ENCODE measurements at places on chromosomes 7 and 10.

- no peak for DNase-seq
Observed at GRCh38 chr10:11608159-11609013, 3.1 kb downstream of the USP6NL start.

- DNase-seq, result no peak
Observed at GRCh38 chr10:14409247-14409646, 78.5 kb upstream of the FRMD4A start.

GRCh38 chr10:28326516-28327490, 23.9 kb upstream of the MPP7 start:
- no peak for DNase-seq

DNA sequence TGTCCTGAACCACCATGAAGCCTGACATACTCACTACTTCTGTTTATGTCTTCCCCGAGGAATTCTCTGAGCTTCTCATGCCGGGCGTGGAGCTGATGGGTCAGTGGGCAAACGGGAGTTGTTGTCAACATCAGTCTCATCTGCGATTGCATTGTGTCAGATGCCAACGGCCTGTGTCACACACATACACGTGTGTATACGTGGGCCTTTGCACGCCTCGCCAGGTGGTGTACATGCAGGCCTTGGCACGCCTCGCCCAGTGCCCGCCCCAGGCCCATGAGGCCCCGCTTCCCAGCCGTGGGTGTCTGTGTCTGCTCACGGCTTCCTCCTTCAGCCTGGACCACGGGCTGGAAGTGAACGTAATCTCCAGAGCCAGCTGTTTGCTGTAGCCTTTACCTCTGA, 7.5 kb upstream of the CSGALNACT2 start:
- DNase-seq, result no peak

GRCh38 chr10:105964009-105964408, 1200.5 kb downstream of the SORCS1 start:
- DNase-seq, result no peak

GRCh38 chr10:102639537-102639936, 4.7 kb upstream of the TRIM8 start:
- no peak for DNase-seq

- no peak for DNase-seq
Observed at GRCh38 chr10:111113238-111113960, 36.6 kb downstream of the ADRA2A start.

DNA sequence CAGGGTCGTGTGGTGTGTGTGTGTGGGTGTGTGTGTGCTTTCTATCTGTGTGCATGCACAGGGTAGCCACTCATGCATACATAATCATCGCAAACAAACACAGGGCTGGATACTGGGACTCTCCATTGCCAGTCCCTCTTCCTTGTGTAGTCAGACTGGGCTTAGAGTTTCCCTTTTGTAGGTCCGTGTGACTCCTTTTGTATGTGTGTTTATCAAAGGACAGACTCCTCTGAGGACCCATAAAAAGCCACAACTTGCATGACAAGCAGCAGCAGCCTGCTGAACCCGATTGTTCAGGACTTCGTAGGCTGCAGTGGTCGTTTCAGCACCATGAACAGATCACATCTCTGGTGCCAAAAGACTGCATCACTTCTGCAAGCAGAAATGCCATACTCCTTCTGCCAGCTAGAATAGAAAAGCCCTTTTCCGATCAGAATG, 895 bp downstream of the VSTM2A start:
- DNase-seq, result no peak

DNA sequence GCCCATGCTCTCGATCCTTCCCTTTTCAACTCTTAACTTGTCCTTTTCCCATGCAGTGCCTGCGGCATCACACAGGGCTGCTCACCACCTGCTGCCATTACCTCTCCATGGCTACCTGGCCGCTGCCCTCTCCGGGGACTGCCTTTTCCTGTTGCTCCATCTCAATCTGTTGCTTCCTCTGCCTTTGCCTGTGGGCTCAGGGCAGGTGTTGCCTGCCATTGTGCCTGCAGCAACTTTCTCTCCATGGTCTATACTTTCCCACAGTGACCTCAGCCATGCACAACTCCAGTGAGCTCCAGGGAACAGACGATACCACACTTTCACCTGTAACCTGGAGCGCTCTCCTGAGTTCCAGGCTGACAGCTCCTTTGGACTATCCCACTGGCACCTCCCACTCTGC, 3.2 kb downstream of the DNAJB12 start:
- no peak for DNase-seq

DNA sequence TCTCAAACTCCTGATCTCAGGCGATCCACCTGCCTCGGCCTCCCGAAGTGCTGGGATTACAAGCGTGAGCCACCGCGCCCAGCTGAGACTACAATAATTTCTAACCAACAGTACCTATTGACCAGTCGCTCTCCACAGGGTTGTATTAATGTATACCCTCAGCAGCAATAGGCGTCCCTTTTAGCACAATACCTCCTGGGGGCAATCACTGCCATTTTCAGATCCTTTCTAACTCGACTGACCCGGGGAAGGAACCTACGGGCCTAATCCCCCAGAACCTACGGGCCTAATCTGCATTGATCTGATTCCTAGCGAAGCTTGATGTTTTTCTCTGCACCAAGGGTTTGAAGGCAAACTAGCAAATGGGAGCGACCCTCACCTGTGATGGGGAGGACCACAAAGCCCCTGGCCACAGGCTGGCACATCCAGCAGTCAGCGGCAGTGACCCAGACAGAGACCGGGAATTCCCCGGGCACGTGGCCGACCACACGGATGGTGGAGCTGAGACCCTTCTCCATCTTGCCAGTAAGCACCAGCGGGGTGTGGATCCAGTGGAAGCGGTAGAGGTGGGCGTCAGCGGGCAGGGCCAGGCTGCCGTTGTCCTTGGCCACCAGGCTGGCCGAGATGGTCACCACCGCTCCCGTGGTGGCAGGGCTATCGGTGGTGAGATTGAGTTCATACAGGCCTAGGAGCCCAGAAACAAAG, 6.9 kb downstream of the TMEM130 start:
- no peak for DNase-seq

- no peak for DNase-seq
Observed at GRCh38 chr7:54864663-54865062, 105.7 kb upstream of the SEC61G start.

GRCh38 chr10:95706990-95707389, 13.3 kb upstream of the TCTN3 start:
- DNase-seq, result no peak

DNA sequence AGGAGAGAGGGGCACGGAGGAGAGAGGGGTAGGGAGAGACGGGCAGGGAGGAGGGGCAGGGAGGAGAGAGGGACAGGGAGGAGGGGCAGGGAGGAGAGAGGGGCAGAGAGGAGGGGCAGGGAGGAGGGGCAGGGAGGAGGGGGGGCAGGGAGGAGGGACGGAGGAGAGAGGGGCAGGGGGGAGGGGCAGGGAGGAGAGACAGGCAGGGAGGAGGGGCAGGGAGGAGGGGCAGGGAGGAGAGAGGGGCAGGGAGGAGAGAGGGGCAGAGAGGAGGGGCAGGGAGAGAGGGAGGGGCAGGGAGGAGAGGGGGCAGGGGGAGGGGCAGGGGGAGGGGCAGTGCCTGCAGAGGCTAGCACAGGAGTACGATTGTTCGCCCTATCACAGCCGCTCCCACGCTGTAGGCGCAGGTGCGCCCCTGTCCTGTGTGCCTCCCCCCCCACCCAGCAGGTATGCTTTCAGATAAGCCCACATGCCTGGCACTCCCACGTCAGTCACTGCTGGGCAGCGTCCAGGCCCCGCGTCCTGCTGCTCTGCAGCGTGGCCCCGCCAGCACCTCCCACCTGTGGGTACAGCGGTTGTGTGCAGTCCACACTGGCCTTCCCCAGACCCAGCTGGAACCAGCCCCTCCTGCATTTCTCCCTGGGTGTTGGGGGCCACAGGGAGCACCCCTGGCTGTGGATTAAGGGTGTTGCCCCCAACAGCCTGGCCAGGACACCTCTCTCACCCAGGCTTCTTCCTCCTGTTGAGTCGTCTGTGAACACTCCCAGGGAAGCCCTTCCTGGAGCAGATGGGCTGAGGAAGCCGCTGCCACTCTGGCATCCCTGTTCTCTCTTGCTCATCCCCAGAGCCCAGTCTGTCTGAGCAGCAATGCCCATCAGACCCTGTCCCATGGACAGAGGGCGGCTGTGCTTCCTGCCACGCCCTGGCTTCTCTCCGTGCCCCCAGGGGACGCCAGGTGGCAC, 10.8 kb downstream of the NKX6-2 start:
- DNase-seq, result no peak

GRCh38 chr10:8104005-8104404, 49.5 kb downstream of the GATA3 start:
- no peak for DNase-seq

DNA sequence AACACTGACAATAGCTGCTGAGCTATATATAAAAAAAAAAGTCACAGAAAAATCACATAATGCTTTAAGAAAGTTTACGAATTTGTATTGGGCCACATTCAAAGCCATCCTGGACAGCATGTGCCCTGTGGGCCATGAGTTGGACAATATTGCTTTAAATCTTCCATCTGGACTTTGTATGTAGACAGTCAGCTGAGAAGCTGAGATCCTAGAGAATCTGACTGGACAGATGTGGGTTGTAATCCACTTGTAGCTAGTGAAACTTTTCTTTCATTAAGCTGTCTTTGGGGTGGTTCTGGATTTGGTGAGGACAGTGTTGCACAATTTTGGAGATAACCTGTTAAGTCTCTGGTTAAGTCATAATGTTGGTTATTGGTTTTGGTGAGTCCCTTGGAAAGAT, 824.5 kb downstream of the CCSER2 start:
- no peak for DNase-seq

DNA sequence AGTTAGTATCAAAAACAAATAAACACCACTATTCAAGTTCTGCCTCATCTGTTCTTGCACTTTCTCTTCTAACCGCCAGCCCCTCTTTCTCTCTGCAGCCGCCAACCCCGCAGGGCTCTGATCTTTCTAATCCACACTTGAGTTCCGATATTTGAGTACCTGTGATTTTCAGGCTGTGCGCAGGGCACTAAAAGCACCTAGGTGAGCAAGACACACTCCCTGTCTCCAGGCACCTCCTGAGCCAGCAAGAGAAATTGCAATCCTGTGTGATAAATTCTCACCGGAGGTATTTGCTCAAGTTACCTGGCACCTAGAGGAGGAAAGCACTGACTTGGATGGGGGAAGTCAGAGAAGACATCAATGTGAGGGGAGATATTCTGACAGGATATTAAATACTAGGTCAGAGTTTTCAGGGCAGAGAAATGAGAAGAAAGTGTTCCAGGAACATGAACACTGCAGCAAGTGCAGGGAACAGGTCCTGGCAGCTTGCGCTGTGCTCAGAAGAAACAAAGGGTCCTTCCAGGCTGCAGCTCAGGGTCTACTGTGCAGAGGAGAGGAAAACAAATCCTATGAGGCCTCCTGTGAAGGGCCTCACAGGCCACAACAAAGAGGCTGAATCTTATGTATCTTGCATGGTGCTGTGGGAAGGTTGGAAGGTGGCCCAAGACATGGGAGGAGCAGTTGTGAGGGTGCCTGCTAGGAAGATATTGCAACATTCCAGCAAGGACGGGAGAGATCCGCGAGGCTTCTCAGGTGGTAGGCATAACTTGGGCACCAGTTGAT, 568.7 kb upstream of the MGMT start:
- DNase-seq, result no peak

- no peak for DNase-seq
Observed at GRCh38 chr10:122349758-122350369, 24.6 kb upstream of the PLEKHA1 start.

DNA sequence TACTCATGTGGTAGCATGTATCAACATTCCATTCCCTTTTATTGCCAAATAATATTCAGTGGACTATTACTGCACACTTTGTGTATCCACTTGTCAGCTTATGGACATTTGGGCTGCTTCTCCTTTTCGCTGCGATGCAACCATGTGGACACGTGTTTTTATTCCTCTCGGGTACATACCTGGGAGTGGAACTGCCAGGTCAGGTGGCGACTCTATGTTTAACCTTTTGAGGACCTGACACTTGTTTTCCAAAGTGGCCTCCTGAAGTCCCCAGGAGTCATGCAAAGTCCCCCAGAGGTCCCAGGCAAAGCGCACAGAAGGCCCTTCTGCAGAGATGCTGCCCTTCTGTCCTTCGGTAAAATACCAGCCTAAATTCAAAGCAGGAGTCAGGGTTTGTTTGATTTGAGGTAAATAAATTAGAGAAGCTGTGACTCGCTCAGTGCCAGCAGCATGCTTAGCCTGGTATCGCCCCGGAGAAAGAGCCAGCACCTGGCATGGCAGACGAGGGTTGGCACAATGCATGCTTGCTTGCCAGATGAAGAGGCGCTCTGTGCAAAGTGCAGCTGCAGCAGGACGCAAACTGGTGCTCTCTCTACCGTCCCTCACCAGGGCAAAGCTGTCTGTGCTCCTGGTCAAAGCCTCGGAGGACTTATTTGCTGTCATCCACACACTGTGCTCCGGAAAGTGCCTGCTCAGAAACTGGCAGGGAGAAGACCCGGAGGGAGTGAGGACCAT, 37.8 kb downstream of the HIPK2 start:
- no peak for DNase-seq

DNA sequence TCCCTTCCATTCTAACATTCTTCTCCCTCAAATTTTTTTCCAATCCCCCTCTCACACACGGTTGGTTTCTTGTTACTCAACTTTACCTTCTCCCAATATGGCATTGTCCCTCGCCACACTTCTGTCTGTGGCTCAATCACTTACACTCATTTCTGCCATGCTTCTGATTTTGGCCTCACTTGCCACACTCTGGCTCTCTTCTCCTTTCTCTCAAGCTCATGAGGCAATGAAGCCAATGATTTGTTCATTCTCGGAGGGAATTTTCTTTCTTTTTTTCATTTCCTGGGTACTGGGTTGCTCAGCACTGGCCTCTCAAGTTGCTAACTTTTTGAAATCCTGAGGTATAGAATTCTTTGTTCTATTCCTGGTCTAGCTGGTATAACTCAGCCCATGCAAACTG, 4.0 kb upstream of the MYOZ1 start:
- no peak for DNase-seq

- no peak for DNase-seq
Observed at GRCh38 chr10:113099431-113100183, 149.6 kb downstream of the TCF7L2 start.

GRCh38 chr10:71691405-71691804, 28.2 kb downstream of the C10orf105 start:
- DNase-seq, result no peak

DNA sequence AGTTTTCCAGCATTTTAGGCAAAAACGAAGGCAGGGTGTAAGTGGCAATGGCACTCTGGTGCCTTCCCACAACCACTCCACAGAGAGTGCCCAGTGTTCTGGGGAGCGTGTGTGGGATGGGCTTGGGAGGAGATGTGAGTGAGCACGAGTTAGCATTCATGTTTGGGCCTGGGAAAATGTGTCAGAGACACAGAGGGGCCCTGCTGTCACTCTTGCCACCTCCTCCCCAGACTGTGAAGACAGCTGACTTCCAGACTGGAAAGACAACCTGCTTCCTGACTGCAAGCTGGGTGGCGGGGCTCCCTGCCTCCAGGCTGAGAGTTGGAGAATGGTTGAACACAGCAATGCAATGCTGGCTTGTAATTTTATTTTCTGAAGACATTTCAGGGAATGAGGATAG, 454.5 kb upstream of the ZMIZ1 start:
- no peak for DNase-seq

GRCh38 chr10:30752481-30752881, 122.9 kb upstream of the LYZL2 start:
- DNase-seq, result no peak
